ENCODE measurements at places on chromosomes 3 and 15.

DNA sequence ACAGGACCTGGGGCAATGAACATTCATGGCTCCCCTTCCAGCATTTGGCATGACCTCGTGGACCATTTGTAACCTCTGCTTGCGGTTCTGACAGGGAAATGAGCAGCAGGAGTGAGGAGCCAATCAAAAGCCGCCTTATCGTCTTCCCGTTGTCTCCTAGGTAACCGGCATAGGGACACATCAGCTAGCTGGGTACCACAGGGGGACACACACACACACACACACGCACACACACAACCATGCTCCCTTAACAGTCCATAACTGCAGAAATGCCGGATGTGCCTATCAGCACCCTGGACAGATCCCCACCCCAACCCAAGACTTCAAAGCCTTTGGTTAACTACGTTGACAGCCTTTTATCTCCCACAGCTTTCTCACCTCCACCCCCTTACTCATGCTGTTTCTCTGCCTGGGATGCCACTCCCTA lies 53.4 kb upstream of the CCDC174 start:
- DNase-seq = peak; percentile 72

DNA sequence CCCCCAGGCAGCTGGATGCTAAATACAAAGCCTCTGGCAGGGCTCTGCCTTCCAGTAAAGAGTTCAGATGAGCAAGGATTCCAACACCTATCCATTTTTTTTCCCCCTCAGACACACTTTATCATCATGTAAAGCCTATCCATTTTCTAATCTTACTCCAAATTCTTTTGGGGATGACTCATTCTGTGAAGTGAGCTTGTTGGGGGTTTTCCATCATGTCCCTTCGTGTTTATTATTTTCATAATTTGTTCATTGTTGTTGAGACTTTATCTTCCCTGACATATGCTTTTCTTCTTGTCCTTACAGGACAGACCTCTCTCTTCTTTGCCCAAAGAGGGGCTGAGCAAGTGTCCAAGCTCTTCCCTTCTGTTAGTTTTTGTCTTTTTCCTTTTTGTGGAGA lies 34.7 kb upstream of the SH3BP5 start:
- no peak for DNase-seq

- peak; percentile 94 for DNase-seq
These were observed 79.8 kb downstream of the RHCG start for GRCh38 chr15:89416339-89417183.

DNA sequence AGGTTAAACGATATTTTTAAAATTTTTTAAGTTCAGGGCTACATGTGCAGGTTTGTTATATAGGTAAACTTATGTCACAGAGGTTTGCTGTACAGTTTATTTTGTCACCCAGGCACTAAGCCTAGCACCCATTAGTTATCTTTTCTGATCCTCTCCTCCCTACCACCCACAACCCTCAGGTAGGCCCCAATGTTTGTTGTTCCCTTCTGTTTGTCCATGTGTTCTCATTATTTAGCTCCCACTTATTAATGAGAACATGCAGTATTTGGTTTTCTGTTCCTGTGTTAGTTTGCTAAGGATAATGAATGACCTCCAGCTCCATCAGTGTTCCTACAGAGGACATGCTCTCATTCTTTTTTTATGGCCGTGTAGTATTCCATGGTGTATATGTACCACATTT lies 14.9 kb downstream of the FAM162A start:
- no peak for DNase-seq

GRCh38 chr3:191070201-191070600 lies 128.8 kb upstream of the OSTN start:
- no peak for DNase-seq

Data from GM13977 (cell line).